ENCODE measurements at places on chromosomes 1 and 21. TPM values are rescaled to one million over a fixed set of nuclear protein-coding genes. Genes with fewer than 3 reads are reported as not detected.

DNA sequence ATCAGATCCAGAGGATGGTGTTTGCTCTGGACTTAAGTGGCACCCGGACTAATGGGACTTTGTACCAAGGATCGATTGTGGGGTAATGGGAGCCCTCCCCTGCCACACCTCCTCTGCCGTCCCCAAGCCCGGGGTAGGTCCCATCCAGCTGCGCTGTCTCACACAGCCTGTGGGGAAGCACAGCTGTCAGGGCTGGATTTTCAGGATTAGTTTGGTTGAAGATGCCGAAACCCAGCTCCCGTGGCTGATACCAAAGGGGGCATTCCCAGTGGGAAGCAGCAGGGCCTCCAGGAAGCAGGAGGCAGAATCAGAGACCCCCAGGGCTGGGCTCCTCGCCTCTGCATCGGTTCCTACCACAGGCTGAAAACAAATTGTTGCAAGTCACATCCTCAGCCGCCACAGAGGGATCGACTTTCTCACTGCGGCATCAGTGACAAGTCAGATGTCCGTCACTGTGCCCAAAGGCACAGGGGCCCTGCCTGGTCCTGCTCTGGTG lies 59.7 kb downstream of the MATN1 start:
- DNase-seq = no peak

GRCh38 chr1:113677250-113678158 lies 81.8 kb downstream of the PHTF1 start:
- no peak for DNase-seq

FALEC gene
- polyA plus RNA-seq = 0.46 TPM

DNA sequence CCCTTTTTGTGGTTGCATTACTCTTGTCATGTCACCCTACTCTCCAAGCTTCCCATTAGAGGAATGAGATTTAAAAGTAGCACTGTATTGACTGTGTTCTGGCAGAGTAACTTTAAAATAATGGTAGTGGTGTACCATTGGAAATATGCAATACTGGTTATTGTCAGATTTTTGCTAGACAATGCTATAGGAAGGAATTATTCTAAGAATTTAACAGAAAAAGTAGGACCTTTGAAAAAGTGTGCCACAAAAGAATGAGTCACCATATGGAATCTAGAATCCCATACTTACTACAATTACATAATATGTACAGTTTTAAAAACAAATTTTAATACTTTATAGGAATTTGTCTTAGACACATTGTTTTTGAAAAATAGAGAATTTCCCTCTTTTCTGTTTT lies 13.8 kb downstream of the MIER1 start:
- DNase-seq = no peak

DNA sequence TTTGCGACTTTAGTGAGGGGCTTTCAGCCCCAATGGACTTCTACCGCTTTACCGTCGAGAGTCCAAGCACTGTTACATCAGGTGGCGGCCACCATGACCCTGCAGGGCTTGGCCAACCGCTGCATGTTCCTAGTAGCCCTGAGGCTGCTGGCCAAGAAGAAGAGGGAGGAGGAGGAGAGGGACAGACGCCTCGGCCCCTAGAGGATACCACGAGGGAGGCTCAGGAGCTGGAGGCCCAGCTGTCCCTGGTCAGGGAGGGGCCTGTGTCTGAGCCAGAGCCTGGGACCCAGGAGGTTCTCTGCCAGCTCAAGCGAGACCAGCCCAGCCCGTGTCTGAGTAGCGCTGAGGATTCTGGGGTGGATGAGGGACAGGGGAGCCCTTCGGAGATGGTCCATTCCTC lies 8.6 kb upstream of the SLC25A34 start:
- DNase-seq = no peak
